ENCODE measurements at places on chromosomes 1 and 21.

- DNase-seq: no peak
Measured at GRCh38 chr1:230303822-230304221, 122.3 kb downstream of the PGBD5 start.

- peak; percentile 23 for DNase-seq
Measured at GRCh38 chr1:243946946-243947345, 96.9 kb upstream of the AKT3 start.

- DNase-seq: no peak
Measured at GRCh38 chr21:36695671-36696389, 3.1 kb upstream of the SIM2 start.

DNA sequence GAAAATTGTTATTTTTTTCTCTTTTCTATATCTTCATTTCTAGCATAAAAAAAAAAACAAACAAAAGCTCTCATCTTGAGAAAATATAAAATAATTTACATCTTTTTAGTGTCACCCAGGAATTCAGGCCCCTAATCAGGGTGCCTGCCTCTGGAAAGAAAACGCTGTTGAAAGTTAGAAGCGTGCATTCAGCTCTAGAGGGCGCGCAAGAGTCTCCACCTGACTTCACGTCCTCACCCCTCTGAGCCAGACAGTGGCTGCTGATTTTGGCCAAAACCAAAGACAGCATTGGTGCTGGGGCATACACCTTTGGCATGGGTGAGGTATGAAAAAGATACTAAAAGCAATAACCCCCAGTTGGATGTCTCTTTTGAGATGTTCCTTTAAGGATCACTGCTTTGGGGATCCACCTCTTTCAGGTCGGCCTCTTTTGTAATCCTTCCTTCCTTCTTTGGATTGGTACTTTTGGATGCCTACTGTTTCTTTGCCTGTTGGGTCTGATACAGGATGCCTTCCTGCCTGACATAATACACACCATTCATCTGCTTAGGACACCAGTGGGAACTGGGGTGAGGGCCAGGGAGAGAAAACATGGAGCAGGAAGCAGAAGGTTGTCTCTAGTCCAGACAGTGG lies 77.6 kb upstream of the CHRM3 start:
- no peak for DNase-seq

DNA sequence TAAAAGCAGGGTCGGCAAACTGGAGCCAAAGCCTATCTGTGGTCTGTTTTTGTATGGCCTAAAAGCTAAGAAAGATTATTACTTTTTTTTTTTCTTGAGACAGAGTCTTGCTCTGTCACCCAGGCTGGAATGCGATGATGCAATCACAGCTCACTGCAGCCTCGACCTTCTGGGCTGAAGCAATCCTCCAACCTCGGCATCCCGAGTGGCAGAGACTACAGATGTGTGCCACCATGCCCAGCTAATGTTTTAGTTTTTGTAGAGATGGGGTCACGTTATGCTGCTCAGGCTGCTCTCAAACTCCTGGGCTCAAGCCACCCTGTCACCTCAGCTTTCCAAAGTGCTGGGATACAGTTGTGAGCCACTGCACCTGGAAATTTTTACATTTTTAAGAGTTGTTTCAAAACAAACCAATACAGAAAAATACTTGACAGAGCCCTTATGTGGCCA lies 6.5 kb upstream of the GLRX2 start:
- DNase-seq: no peak

- DNase-seq: no peak
Measured at GRCh38 chr1:83546874-83547273, 452.1 kb downstream of the TTLL7 start.
